Activated naive CD8-positive, alpha-beta T cell treated with anti-CD3 and anti-CD28 coated beads for 36 hours (primary cell): ENCODE measurements at places on chromosomes 7 and 10.

DNA sequence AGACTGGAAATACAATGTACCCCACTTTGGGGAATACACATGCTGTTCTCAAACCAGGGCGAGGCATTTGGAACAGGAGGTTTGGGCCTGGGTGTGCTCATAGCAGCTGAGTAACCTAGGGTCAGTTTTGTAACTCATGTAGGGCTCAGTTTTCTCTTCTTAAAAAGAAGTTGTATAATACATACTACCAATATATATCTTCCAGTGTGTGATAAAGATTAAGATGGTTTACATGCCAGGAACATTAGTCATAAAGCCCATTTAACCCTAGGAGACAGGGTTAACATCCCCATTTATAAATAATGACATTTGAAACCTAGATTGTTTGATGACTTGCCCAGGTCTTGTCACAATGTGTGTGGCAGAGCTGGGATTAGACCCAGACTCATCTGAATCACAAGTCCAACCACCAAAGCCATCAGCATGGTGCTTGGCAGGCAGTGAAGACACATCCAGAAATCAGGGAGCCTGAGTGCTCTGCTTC is 6.0 kb downstream of the AKR1B10 start:
- no peaks in the 10 kb centered on the region for H3K36me3 ChIP-seq
- H3K4me1 ChIP-seq, result no peaks in the 10 kb centered on the region
- no peak overlapping the region for H3K27ac ChIP-seq
- peaks cover 2% of the 10 kb centered on the region for H3K27me3 ChIP-seq
- no peak for DNase-seq
- no peak overlapping the region for H3K4me3 ChIP-seq

DNA sequence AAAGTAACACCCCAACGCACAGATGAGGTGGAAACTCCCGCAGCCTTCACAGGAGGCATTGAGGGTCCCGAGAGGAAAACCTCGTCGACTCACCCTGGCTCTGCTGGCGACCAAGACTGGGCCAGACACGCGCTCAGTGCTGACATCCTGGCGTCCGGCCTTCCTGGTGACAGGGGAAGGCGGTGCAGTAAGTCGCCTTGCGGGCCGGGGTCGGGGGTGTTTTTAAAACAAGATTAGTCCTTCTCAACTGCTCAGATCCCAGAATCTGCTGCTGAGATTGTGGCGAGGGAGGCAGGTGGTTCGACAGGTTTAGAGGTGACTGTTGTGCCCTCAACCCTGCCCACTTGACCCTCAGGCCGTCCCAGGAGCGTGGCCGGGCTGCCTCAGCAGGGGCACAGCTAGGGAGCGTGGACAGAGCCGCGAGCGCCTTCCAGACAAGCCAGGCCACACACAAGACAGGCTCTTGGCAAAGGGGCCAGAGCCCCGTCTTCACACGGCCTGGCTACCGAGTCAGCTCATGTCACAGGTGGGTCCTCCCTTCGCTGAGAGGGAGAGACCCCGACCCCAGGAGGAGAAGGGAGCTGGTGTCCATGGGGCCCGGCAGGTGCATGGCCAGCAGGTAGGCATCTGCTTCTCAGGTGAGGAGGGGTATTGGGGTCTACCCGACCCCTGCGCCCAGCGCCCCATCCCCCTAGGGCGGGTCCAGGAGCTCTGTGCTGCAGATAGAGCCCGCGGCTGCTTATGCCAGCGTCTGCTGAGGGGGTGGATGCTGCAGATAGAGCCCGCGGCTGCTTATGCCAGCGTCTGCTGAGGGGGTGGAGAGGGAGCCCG is 81.6 kb downstream of the DNAJB6 start:
- H3K4me3 ChIP-seq, result no peak overlapping the region
- peaks cover 6% of the 10 kb centered on the region for H3K36me3 ChIP-seq

DNA sequence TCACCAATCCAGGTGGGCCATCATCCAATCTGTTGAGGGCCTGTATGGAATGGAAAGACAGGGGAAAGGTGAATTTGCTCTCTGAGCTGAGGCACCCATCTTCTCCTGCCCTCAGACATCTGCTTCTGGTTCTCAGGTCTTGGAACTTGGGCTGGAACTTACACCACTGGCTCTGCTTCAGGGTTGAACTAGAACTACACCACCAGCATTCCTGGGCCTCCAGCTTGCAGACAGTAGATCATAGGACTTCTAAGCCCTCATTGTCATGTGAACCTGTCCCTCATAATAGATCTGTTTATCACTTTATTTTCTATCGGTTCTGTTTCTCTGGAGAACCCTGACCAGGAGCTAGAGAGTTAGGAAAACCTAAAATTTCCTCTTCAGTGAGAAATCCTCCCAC is 233.5 kb downstream of the CREB5 start:
- H3K27ac ChIP-seq, result no peak overlapping the region
- H3K4me1 ChIP-seq, result no peaks in the 10 kb centered on the region
- no peak overlapping the region for H3K4me3 ChIP-seq
- no peaks in the 10 kb centered on the region for H3K27me3 ChIP-seq

- no peaks in the 10 kb centered on the region for H3K27me3 ChIP-seq
- no peak overlapping the region for H3K4me3 ChIP-seq
- DNase-seq, result no peak
- H3K36me3 ChIP-seq, result no peaks in the 10 kb centered on the region
These were observed 503.8 kb downstream of the TCERG1L start for GRCh38 chr10:130807721-130808120.

- DNase-seq, result no peak
- no peak overlapping the region for H3K27ac ChIP-seq
- H3K36me3 ChIP-seq, result peaks cover 1% of the 10 kb centered on the region
- no peaks in the 10 kb centered on the region for H3K4me1 ChIP-seq
These were observed 28.0 kb upstream of the ZNRF2 start for GRCh38 chr7:30256349-30256858.

GRCh38 chr7:106486331-106486730 is 174.6 kb downstream of the CCDC71L start:
- DNase-seq, result no peak
- peaks cover 6% of the 10 kb centered on the region for H3K36me3 ChIP-seq
- H3K27ac ChIP-seq, result no peak overlapping the region
- H3K4me3 ChIP-seq, result no peak overlapping the region
- peaks cover 38% of the 10 kb centered on the region for H3K4me1 ChIP-seq

GRCh38 chr10:131930150-131930549 is 29.3 kb downstream of the PPP2R2D start:
- peaks cover 71% of the 10 kb centered on the region for H3K4me1 ChIP-seq
- no peak overlapping the region for H3K27ac ChIP-seq
- DNase-seq, result no peak
- peaks cover 38% of the 10 kb centered on the region for H3K36me3 ChIP-seq

DNA sequence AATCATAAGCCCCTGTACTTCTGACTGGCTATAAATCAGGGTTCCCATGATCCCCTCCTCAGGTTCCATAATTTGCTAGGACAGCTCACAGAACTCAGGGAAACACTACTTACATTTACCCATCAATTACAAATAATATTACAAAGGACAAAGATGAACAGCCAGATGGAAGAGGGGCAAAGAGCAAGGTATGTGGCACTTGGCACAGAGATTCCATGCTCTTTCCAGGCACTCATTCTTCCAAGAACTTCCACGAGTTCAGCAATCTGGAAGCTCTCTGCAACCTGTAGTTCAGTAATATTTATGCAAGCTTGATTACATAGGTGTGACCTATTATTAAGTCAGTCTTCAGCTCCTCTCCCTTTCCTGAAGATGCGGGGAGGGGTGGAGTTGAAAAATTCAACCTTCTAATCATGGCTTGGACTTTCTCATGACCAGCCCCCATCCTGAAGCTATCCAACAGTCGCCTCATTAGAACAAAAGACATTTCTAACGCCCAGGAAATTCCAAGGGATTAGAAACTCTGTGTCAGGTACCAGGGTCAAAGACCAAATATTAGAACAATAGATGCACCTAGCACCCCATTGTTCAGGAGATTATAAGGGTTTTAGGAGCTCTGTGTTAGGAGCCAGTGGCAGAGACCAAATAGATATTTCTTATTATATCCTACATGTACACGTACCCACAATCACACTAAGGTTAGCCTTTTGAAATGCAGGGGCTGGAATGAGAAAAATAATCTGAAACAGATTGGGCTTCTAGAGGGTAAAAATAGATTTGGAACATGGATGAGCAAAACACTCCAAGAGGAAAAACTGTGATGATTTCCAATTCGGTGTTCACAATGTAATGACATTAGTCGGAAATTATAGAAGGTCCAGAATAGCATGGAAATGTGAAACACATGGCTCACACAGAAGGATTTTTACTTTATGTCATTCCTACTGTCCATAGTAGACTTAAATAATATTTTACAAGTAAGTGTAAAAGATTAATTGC is 7.0 kb downstream of the ANKMY2 start:
- DNase-seq, result no peak
- H3K4me1 ChIP-seq, result peaks cover 11% of the 10 kb centered on the region
- H3K27ac ChIP-seq, result no peak overlapping the region
- H3K27me3 ChIP-seq, result no peaks in the 10 kb centered on the region
- peaks cover 21% of the 10 kb centered on the region for H3K36me3 ChIP-seq
- no peak overlapping the region for H3K4me3 ChIP-seq

DNA sequence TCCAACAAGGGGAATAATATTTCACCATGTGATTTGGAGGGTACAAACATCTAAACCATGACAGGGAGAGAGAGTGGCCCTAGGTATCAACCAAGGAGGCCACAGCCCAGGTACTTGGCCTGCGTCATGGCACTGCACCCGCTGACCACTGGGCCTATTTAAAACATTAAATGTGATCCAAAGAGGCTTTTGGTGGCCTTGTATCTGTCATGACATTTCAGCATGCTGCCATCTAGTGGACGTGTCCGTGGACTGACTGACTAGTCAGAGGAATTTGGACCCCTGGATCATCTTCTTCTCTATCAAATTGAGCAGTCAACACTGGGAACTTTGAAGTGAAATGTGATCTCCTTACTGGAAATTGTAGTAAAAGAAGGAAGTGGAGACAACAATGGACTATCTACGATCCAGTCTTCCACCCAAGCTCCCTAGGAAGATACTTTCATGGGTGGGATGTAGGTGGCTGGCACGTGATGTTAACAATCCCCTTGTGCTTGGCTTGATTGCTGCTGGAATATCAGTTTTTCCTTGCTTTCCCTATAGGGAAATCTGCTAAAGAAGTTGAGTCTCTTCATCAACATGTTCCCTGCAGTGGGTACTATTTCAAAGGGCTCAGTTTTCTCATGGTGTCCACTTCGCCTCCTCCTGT is 24.6 kb upstream of the ITGA8 start:
- H3K36me3 ChIP-seq, result no peaks in the 10 kb centered on the region
- no peaks in the 10 kb centered on the region for H3K4me1 ChIP-seq
- H3K4me3 ChIP-seq, result no peak overlapping the region
- no peaks in the 10 kb centered on the region for H3K27me3 ChIP-seq
